ENCODE measurements at places on chromosomes 5 and 9.

DNA sequence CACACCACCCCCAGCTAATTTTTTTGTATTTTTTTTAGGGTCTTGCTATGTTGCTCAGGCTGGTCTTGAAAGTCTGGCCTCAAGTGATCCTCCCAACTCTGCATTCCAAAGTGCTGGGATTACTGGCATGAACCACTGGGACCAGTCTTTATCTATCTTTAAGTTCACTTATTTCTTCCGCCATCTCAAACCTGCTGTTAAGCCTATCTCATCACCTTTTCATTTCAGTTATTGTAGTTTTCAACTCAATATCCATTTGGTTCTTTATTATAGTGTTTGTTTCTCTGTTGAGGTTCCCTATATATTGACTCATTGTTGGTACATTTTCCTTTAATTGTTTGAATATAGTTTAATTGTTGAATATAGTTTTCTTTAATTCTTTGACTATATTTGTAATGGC lies 48.1 kb downstream of the GALNT12 start:
- DNase-seq, result no peak

- DNase-seq, result no peak
Observed at GRCh38 chr9:125183054-125183453, 6.5 kb downstream of the PPP6C start.

DNA sequence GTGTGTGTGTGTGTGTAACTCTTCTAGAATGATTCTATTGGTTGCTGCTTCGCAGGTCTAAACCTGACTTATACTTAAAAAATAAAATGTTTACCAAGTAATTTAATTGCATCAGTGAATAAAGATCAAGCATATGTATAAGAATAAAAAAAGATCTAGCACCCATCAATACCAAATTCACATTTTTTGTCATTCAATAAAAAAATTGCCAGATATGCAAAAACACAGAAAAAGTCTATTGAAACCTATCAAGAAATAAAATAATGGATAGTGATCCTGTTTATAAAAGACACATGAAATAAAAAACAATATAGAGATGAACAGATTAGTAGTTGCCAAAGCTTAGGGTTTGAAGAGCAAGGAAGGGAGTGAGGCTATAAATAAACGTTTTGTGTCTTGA lies 2095.0 kb upstream of the ACO1 start:
- DNase-seq, result no peak

- no peak for DNase-seq
Observed at GRCh38 chr5:54317511-54318260, 7.3 kb upstream of the ARL15 start.

DNA sequence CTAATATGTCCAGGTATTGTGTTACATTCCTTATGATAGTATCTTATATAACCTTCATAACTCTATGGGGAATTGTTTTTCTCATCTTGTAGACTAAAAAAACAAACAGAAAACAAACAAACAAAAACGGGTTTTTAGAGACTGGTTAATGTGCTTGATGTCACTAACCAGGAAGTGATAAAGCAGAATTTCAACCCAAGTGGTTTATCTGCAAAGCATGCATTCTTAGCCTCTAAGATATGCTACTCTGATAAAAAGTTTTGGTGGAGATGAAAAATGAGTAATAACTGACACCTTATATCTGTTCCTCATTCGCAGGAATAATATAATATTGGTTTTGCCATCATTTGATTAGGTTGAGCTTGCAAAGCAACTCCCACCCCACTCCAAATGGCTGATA lies 53.4 kb downstream of the PUM3 start:
- no peak for DNase-seq

- no peak for DNase-seq
Observed at GRCh38 chr5:32991421-32991815, 280.3 kb downstream of the NPR3 start.

- DNase-seq, result peak; percentile 5
Observed at GRCh38 chr9:21096172-21096900, 18.6 kb upstream of the IFNB1 start.

DNA sequence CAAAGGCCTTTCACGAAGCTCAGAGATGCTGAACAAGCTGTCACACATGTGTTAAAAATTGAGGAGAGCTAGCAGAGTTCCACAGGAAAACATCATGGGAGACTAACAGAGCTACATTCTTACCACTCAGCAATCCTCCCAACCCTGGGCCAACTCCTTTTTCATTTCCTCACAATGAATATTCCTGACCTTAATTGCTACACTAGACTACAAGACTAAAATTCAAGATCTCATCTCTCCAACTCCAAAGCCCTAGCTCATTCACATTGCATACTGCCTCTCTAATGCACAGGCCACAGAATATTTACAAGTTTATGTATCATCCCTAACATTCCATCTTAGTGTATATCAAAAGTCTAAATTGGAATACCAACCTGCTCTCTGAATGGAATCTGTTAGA lies 21.2 kb downstream of the ERMP1 start:
- no peak for DNase-seq
